T-cell (primary cell): ENCODE measurements at places on chromosomes 6 and 20. TPM values are rescaled to one million over a fixed set of nuclear protein-coding genes. Genes with fewer than 3 reads are reported as not detected.
A peak's percentile ranks its signal among the peaks of the same experiment; 100 is the strongest.

Gene FILIP1
- 0.07 TPM for total RNA-seq

Gene KHDC3L
- total RNA-seq, result not detected

Gene SYCP2L
- total RNA-seq, result not detected

Gene MYH7B
- total RNA-seq, result 0.67 TPM

Gene DDO
- total RNA-seq, result not detected

Gene UST
- total RNA-seq, result 3.6 TPM

Gene RIPOR3
- total RNA-seq, result 0.61 TPM

GRCh38 chr6:139291813-139292619 lies at the start of gene TXLNB:
Gene TXLNB (minus strand): TSS chr6:139291998. CDS start chr6:139288899, 3,099 bp downstream.
- peak within 1 kb of the TSS; percentile 95 for H3K27ac ChIP-seq
- peak; percentile 72 for DNase-seq
- H3K4me3 ChIP-seq, result peak within 1 kb of the TSS; percentile 44
- H3K4me1 ChIP-seq, result peaks cover 34% of the 10 kb centered on the region
- no peaks in the 10 kb centered on the region for H3K27me3 ChIP-seq
- no peaks in the 10 kb centered on the region for H3K36me3 ChIP-seq

DNA sequence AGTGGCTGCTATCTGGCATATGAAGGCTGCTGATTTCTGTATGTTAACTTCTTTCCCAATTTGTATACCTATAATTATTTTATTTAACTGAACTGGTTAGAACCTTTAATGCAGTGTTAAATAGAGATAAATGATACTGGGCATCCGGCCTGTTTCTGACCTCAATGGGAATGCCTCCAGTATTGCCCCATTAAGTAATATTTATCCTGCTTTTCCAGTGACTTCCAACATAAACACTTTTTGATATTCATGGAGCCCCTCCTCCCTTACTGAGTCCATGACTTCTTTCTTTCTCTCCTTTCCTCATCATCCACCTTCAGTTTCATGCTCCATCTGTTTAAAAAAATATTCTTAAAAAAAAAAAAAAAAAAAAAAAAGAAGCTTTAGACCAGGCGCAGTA lies 8.8 kb downstream of the TRIM27 start:
- no peak overlapping the region for H3K4me3 ChIP-seq
- no peak overlapping the region for H3K27ac ChIP-seq
- H3K4me1 ChIP-seq, result peaks cover 3% of the 10 kb centered on the region

DNA sequence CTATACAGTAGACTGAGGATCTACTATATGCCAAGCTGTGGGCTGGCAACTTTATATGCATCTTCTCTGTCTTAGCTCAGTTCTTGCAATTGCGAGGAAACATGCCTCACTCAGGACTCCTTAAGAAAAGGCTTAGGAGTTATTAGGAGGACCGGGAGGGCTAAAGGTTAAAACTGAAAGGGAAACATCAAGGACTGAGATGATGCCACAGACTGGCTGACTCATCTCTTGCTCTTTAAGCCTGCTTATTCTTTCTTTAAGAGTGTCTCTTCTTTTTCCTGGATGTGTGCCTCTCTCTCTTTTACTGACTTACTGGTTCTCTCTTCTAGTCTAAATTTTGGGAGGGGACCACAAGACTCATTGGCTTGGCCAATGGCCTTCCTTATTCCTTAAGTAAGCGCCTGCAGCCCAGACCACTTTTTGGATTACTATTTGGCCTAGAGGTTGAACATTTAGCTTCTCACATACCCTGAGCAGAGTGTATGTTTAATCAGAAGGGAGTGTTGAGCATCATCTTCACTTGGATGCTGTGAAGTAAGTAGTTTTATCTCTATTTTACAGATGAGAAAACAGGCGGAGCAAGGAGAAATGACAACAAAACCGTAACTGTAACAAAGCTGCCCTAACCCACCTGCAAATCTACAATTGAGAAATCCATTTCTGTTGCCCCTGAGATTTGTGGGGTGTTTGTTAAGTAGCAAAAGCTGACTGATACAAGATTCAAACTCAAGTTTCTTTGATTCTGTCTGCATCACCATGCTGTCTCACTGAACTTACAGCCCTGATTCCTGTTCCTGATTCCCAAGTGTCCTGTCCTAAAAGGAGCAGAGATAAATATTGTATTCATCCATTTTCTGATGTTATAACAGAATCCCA lies 7.2 kb upstream of the SDC4 start:
- H3K36me3 ChIP-seq, result no peaks in the 10 kb centered on the region
- H3K27me3 ChIP-seq, result no peaks in the 10 kb centered on the region
- no peak for DNase-seq
- no peak overlapping the region for H3K27ac ChIP-seq
- H3K4me3 ChIP-seq, result no peak overlapping the region

- H3K27ac ChIP-seq, result no peak overlapping the region
- no peaks in the 10 kb centered on the region for H3K36me3 ChIP-seq
- H3K4me1 ChIP-seq, result no peaks in the 10 kb centered on the region
- no peak for DNase-seq
These were observed 179.8 kb downstream of the ERMARD start for GRCh38 chr6:169931261-169931660.

GRCh38 chr6:22026164-22026678 lies 270.6 kb downstream of the PRL start:
- no peak overlapping the region for H3K4me3 ChIP-seq
- H3K27ac ChIP-seq, result no peak overlapping the region
- DNase-seq, result no peak
- no peaks in the 10 kb centered on the region for H3K27me3 ChIP-seq
- no peaks in the 10 kb centered on the region for H3K36me3 ChIP-seq
- H3K4me1 ChIP-seq, result peaks cover 48% of the 10 kb centered on the region

DNA sequence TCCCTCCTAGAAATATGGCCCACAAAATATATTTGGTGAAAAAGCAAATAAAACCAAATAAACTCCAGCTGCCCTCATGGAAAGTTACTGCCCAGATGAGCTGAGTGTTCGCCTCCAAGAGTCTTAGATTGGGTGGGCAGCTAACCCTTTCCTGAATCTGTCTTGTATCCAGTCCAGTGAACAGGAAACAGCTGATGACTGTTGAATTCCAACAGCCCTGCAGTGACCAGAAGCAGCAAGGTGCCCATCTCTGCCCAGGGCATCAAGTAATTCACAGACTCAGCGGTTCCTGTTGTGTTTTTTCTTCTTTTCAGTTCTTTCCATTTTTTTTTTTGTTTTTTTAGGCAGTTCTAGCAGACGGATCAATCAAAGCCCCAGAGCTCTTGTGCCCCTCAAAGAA lies 199.2 kb downstream of the UBE3D start:
- no peak overlapping the region for H3K27ac ChIP-seq
- H3K4me1 ChIP-seq, result no peaks in the 10 kb centered on the region
- no peak for DNase-seq
- no peak overlapping the region for H3K4me3 ChIP-seq
- H3K27me3 ChIP-seq, result no peaks in the 10 kb centered on the region

- no peaks in the 10 kb centered on the region for H3K36me3 ChIP-seq
- no peaks in the 10 kb centered on the region for H3K27me3 ChIP-seq
- H3K27ac ChIP-seq, result no peak overlapping the region
- DNase-seq, result no peak
- H3K4me1 ChIP-seq, result no peaks in the 10 kb centered on the region
These were observed 598.9 kb downstream of the RFPL4B start for GRCh38 chr6:112946051-112946450.

- no peak overlapping the region for H3K4me3 ChIP-seq
- H3K27ac ChIP-seq, result no peak overlapping the region
- no peak for DNase-seq
- H3K27me3 ChIP-seq, result no peaks in the 10 kb centered on the region
These were observed 113.7 kb downstream of the CDH26 start for GRCh38 chr20:60071965-60072364.

- H3K27ac ChIP-seq, result no peak overlapping the region
- no peak overlapping the region for H3K4me3 ChIP-seq
- no peaks in the 10 kb centered on the region for H3K27me3 ChIP-seq
- no peaks in the 10 kb centered on the region for H3K4me1 ChIP-seq
These were observed 96.9 kb downstream of the STXBP5 start for GRCh38 chr6:147301070-147301469.

GRCh38 chr6:50961611-50962010 lies 142.9 kb downstream of the TFAP2B start:
- no peaks in the 10 kb centered on the region for H3K27me3 ChIP-seq
- no peak for DNase-seq
- no peak overlapping the region for H3K27ac ChIP-seq
- no peaks in the 10 kb centered on the region for H3K4me1 ChIP-seq
- H3K36me3 ChIP-seq, result no peaks in the 10 kb centered on the region
